Iris pigment epithelial cell (primary cell): ENCODE measurements at places on chromosomes 3 and 15.
A peak's percentile ranks its signal among the peaks of the same experiment; 100 is the strongest.

- DNase-seq, result peak; percentile 45
Observed at GRCh38 chr15:74631935-74632560, 16.4 kb downstream of the CLK3 start.

DNA sequence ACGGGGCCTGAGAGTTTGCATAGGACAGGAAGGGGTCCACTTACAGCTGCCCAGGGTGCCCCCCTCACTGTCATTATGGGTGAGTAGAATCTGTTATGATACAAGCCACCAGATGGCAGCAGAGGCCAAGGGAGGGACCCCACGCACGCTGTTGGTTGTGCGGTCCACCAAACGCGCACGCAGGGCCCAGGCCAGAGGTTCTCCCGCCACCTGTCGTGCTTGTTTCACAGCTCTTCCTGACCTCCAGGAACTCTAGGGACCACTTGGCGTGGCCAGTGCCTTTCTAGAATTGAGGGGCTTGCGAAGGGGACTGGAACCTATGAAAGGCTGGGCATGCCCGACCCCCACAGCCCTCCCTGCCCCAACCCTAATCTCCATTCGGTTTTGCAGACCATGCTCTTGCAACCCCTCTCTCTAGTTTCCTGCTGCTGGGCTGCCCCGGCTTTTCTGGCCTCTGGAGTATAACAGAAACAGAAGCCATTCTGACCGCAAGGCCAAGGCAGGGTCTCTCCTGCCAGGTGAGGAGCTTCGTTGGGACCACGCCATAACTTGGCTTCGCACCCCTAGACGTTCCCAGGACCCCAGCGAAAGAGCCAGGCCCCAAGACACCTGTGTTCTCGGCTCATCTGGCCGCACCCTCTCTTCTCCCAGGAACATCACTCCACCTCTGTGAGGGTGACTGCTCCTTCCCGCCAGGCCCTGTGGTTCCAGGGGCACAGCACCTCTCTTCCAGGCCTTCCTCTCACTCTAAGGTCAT, 46.0 kb downstream of the ALDH1L1 start:
- DNase-seq, result peak; percentile 38

- no peak for DNase-seq
Observed at GRCh38 chr15:77734306-77734705, 101.6 kb upstream of the LINGO1 start.

GRCh38 chr3:178062126-178062525, 474.1 kb upstream of the KCNMB2 start:
- DNase-seq, result no peak

- DNase-seq, result no peak
Observed at GRCh38 chr3:106229495-106230278, 360.9 kb upstream of the CBLB start.

GRCh38 chr3:167714871-167715270, 19.8 kb downstream of the PDCD10 start:
- DNase-seq, result no peak

- DNase-seq, result no peak
Observed at GRCh38 chr3:194680888-194681615, 4.6 kb upstream of the FAM43A start.

GRCh38 chr3:29353807-29354206, 72.9 kb downstream of the RBMS3 start:
- DNase-seq, result peak; percentile 24

DNA sequence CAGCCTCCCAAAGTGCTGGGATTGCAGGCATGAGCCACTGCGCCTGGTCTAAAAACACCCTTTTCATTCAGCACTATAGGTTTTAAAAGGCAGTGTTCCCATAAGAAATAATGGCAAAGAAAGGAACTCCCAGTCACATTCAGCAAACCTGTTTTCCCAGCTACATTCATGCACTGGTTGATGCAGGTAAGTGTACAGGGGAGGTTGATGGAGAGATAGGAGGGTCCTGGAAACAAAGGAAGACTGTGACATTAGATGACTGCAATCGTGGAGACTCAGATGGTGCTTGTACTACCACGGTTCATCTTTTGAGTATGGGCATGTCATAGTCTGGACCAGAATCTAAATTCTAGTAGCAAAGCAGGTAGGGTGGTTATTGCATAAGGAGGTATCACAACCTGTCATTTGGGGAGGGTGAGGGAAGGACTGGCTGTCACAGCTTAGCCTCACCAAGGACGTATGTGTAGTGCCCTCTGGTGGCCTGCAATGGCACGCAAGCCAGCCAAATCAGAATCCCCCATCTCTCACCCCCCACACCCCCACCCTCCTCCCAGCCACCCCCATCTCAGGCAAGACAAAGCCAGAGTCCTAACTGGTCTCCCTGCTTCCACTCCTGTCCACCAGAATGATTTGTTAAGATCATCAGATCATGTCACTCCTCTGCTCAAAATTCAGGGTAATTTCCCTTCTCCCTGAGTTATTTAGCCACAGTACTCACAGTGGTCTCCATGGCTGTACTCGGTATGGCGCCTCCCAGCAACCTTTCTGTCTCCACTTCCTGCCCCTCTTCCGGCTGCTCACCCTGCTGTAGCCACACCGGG, 28.8 kb upstream of the UBL7 start:
- peak; percentile 29 for DNase-seq

DNA sequence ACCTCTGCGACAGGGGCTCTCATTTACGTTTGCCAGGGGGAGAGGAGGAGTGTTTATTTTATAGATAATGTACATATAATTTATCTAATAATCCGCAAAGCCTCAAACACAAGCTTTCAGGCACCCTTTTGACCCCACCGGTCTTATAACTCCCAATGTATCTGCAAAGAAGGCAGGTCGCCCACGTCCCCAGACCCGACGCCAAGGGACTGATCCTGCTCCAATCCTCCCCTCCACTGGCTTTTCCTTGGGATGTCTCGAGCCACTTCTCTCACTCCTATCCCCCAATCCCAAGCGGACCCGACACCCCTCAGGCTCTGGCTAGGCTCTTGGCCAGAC, 452 bp downstream of the DCP1A start:
- DNase-seq, result no peak

GRCh38 chr3:47117807-47118364, 46.0 kb downstream of the SETD2 start:
- DNase-seq, result no peak

- no peak for DNase-seq
Observed at GRCh38 chr3:126039870-126040269, 44.1 kb downstream of the SLC41A3 start.

- DNase-seq, result no peak
Observed at GRCh38 chr3:65400899-65401298, 637.8 kb downstream of the MAGI1 start.

DNA sequence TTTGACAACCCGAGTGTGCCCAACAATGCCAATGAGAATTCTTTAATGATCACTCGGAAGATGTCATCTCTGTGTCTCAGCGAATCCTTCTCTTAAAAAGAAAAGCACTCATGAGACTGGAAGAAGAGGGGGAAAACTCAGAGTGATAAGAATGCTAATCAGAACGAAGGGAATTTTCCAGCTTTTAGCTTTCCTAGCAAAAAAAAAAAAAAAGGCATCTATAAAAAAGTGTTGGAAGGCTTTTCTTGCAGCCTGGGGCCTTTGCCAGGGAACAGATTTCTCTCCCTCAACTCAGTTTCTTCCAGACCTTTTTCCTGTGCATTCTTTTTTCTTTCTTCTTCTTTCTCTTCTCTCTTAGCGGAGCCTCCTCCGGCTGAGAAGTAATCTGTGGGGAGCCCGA, 80.5 kb upstream of the NEO1 start:
- DNase-seq, result no peak

DNA sequence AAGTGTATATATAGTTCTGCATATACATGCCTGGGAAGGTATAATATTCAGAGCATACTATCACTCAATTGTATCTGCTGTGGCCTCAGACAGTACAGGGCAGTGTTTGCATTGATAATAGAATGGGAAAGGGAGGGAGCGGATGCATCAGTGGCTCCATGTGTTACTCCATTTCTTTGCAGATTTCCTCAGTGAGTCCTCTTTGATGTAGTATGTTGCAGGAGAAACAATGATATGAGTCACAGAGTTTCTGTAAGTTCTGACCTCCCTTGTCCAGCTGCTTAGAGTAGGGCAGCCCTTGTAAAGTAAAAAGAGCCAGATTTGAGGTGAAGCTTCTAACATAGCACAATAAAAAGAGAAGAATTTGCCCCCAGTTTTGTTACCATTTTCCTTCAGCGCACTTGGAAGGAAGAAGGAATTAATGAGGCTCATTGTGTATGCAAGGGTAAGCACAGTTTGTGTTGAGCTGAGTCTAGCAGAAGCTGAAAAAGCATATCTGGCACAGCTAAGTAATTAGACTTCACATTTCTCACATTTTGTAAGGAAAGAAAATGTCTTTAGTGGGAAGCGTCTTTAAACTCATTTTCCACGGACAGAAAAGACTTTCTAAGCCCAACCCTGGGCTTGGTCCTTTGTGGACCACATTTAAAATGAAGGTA, 555.8 kb upstream of the IL12A start:
- peak; percentile 50 for DNase-seq

DNA sequence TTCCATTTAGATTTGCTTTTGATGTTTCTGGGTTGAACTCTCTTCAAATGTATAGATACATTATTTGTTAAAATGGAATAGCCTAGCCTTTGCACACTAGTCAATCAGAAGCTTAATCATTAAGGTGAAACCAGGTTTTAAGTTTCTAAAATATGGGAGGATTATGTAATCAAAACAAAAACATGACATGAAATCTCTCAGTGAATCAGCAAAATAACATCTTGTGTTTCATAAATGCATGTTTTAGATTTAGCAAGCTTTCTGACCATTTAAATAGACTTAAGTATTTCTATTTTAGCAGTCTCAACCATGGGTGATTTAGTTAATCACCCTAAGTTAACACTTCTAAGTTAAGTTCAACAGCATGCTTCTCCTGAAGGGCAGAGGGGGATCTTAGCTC, 11.3 kb downstream of the GTF2E1 start:
- DNase-seq, result peak; percentile 62

- no peak for DNase-seq
Observed at GRCh38 chr3:192307631-192308030, 419.7 kb downstream of the FGF12 start.

- no peak for DNase-seq
Observed at GRCh38 chr15:29141308-29142128, 128.1 kb downstream of the NSMCE3 start.

- DNase-seq, result no peak
Observed at GRCh38 chr3:81516042-81516441, 245.4 kb downstream of the GBE1 start.

GRCh38 chr3:128290484-128290883, 137.2 kb downstream of the EEFSEC start:
- DNase-seq, result no peak

DNA sequence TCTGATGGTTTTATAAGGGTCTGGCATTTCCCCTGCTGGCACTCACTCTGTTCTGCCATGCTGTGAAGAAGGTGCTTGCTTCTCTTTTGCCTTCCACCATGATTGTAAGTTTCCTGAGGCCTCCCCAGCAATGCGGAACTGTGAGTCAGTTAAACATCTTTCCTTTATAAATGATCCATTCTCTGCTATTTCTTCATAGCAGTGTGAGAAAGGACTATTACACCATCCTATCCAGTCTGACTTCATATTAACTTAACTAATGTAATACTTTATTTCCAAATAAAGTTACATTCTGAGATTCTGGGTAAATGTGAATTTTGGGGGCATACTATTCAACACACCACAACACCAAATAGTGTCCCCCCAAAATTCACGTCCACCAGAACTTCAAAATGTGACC, 22.2 kb upstream of the MAP3K13 start:
- DNase-seq, result no peak

DNA sequence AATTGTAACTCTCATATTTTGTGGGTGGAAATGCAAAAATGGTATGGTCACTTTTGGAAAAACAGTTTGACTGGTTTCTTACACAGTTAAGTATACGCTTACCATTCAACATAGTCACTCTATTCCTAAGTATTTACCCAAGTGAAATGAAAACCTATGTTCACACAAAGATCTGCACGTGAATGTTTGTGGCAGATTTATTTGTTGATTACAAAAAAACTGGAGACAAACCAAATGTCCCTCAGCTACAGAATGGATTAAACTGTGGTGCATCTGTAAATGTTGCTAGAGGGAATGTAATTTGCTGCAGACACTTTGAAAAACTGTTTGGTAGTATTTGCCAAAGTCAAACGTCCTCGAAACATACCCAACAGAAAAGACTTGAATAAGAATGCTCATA, 29.3 kb downstream of the ACKR2 start:
- DNase-seq, result no peak

DNA sequence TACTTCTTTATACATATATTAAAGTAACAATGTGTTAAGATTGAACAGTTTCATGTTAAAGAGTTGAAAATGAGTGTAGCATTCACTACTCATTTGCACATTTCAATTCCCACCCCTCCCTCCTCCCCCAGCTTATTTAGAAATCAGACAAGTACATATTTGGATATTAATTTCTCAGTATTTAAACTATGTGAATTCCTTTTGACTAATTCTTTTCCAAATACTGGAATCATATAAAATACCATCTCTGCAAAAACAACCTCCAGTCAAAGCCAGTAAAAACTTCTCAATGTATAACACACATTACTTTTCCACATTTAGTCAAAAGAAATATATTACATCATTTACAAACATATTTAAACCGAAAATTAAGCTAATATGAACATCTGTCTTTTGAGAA, 25.5 kb upstream of the SHC4 start:
- no peak for DNase-seq

GRCh38 chr15:42279234-42279723, 6.0 kb upstream of the TMEM87A start:
- DNase-seq, result no peak
